ENCODE measurements at places on chromosomes 3 and 15.
A peak's percentile ranks its signal among the peaks of the same experiment; 100 is the strongest.

GRCh38 chr15:69704700-69705099, 252.1 kb downstream of the RPLP1 start:
- DNase-seq: no peak

GRCh38 chr3:186694288-186695032, 22.7 kb upstream of the KNG1 start:
- DNase-seq: no peak

DNA sequence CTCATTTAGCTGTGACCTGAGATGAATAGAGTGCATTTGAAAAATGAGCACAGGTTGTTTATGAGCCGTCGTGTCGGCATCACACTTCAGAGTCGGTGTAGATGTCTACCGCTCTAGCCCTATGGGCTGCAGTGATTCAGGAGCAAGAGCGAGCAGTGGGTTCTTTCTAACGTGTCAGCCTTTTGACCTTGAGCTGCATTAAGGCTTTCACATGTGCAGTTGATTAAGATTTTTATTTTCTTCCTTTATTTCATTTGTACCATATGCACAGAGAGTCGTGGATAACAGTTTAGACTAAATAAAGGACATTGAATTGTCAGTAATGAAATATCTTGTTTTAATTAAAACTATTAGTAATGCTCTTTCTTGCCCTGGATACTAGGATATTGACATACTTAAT, 368.2 kb downstream of the PTPRG start:
- no peak for DNase-seq

GRCh38 chr3:147799601-147800000, 390.4 kb downstream of the ZIC1 start:
- DNase-seq: no peak

- peak; percentile 93 for DNase-seq
These were observed 246.6 kb upstream of the KCNMB2 start for GRCh38 chr3:178289544-178290160.

- no peak for DNase-seq
These were observed 73.8 kb downstream of the BDH1 start for GRCh38 chr3:197482001-197482400.

DNA sequence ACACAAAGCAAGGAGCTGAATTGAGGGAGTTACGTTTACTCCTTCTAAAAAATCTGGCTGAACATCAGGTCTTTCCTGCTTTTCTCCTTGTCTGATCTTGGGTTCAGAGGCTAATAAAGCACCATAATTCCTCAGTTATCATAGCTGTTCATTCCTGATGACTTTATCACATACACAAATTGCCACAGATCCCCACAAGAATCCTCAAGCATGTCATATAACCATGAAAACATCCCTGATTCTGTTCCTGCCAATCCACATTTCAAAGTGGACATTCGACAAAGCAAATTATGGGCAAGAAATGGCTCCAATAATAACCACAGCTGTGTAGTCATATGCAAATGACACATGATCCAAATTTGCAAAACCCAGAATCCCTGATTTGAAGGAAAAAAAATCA, 321.3 kb downstream of the MEX3B start:
- no peak for DNase-seq

DNA sequence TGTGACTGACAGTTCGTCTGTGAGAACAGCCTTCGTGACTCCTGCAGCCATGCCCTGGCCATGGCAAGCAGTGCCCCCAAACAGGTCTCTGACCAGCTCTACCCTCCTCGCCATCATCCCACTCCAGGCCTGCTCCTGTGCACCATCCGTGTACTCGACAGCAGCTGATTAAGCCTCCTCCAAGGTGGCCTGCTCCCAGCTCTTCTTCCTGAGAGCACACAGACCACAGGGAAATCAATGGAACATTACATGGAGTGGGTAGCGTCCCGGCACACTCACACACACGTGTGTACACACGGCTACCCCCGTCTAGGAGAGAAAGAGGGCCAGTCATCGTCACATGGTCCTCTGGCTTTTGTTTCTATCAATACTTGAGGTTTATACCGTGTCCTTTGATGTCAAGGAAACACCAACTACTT, 21.1 kb downstream of the ANXA2 start:
- no peak for DNase-seq

DNA sequence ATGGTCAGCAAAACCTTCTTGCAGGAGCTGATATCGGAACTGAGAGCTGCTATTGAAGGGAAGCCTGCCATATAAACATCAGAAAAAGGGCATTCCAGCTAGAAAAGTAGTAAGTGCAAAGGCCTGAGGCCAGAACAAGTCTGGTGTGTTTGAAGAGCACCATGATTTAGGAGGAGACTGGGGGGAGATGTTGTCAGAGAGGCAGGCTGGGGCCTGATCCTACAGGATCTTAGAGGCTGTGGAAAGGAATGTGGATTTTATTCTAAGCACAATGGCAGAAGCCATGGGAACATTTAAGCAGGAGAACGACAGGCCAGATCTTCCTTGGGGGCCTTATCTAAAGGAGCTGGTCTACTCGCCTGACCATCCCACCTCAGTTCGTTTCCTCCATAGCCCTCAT, 5.1 kb upstream of the MUC13 start:
- DNase-seq: no peak

GRCh38 chr15:67832897-67833709, 6.7 kb downstream of the RNU6-1 start:
- DNase-seq: no peak

- DNase-seq: no peak
These were observed 24.1 kb downstream of the CCDC54 start for GRCh38 chr3:107401301-107401700.

GRCh38 chr3:41405466-41405865, 206.2 kb downstream of the CTNNB1 start:
- DNase-seq: no peak

DNA sequence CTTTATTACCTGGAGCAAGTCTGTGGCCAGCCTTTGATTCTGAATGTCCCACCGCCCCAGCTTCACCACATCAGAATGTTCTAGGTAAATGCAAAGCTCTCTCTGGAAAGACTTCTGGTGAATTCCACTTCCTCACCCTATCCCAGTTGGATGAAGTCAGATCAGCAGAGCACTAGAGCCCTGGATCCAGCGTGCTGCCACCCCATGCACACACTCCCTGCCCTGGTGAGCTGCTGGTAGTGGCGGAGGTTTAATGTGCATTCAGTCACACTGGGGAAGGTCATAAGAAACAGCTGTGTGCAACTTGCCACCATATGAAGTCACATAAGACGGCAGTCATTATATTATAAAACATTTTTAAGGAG, 16.3 kb upstream of the SLC41A3 start:
- no peak for DNase-seq

GRCh38 chr15:39433376-39433775, 147.5 kb upstream of the THBS1 start:
- DNase-seq: no peak

- DNase-seq: no peak
These were observed 74.5 kb downstream of the TMEM108 start for GRCh38 chr3:133112666-133113065.

GRCh38 chr3:159131376-159131775, 329.5 kb downstream of the MFSD1 start:
- no peak for DNase-seq

- no peak for DNase-seq
These were observed 54.4 kb upstream of the KIF23 start for GRCh38 chr15:69359722-69360121.

- DNase-seq: no peak
These were observed 13.8 kb upstream of the SCG3 start for GRCh38 chr15:51667478-51667877.

DNA sequence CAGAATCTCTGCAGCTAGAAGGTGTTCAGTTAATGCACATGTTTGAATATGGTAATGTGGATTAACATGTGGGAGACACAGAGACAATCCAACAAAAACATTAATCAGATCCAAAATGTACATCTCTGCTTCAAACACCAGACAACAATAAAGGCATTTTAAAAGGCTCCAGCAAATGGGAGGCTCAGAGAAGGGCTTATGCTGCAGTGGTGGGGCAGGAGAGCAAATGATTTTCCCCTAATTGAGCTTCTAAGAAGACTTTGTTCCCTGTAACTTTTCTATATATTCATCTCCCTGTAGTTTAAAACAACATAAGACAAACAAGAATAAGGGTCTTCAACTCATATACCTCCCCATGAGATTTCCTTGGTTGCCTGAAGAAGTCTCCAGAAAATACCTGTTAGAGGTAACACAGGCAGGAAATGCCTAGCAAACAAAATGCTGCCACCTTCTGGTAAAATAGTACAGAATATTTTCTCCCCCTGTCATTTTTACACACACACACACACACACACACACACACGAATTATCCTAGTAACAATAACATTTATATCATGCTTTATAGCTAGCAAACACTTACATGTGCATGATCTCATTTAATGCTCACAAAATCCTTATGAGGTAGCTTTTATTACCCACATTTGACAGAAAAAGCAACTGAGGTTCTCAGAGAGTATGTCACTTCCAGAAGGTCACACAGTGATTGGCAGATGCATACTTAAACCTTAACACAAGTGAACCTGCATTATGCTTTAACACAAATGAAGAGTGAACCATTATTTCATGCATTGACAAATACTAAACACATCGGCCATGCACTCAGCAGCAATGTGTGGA, 123.4 kb upstream of the MB21D2 start:
- peak; percentile 45 for DNase-seq

All from AML-193 (cell line).